ENCODE measurements at places on chromosomes 1 and 21.

DNA sequence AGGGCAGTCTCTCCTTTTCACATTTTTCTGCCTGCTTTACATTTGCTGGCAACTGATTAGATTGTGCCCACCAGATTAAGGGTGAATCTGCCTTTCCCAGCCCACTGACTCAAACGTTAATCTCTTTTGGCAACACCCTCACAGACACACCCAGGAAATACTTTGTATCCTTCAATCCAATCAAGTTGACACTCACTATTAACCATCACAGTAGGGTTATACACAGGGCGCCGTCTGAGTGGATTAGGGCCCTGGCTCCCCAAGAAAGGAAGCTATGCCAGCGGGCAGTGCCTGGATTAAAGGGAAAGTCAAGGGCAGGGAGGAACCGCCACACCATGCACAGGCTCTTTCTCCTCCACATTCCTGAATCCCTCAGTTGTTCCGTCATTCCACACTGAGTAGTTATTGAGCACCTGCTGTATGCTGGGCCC is 56.2 kb downstream of the EVA1C start:
- DNase-seq, result no peak

DNA sequence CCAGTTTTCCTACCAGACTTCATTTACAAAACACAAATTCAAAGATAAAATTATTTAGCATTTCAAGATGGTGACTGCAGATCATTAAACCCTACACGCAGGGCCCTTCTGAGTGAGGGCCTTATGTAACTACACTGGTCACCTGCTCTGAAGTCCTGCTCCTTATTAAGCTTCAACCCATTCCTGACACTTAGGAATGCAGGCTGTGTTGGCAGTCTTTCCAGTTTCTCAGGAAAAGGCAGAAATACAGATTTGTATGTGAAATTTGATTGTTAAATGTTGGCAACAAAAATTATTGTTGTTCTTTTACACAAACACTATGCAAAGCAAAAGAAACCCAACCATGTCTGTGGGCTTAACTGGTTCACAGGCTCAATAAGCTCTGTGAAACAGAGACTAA is 25.8 kb upstream of the BCAS2 start:
- DNase-seq, result no peak

DNA sequence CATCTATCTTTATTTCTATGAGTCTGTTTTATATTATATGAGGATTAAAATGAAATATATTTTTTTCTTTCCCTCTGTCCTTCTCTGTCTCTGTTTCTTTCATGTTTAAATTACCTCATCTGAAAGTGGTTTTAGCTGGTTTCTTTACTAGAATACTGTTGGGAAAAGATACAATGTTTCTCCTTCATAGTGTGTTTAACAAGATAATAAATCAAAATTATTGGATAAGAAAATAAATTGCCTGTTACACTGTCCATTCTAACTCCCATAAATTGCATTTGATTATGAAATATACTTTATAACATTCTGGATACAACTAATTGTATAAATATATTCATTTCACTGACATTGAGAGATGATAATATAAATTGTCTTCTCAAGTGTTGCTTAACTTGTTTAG is 1168.0 kb downstream of the PLA2G4A start:
- DNase-seq, result no peak

DNA sequence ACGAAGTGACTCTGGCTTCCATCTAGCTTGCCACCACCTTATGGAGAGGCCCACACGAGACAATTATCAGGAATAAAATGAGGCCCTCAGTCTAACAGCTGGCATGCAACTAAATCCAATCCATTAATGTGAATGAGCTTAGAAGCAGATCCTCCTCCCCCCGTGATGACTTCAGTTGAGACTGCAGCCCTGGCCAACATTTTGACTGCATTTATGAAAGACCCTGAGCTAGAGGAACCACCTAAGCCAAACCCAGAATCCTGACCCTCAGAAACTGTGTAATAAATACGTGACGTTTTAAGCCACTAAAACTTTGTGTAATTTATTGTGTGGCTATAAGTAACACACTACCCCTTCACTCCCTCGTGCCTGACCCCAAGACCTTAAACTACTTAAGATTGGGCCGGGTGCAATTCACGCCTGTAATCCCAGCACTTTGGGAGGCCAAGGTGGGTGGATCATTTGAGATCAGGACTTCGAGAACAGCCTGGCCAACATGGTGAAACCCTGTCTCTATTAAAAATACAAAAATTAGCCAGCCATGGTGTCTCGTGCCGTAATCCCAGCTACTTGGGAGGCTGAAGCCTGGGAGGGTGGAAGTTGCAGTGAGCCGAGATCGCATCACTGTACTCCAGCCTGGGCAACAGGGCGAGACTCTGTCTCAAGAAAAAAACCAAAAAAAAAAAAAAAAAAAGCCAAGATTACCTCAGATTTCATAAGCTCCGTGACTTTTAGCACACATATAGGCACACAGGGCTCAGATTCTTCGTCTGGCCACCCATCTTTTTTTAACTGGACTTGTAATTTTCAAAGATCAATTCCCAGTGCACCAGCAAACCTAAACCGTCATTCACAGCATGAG is 72.5 kb downstream of the ENAH start:
- no peak for DNase-seq

GRCh38 chr1:93707956-93708355 is 26.3 kb upstream of the BCAR3 start:
- DNase-seq, result no peak

GRCh38 chr1:228691926-228692325 is 43.4 kb upstream of the RHOU start:
- no peak for DNase-seq

GRCh38 chr1:198241553-198241952 is 84.8 kb downstream of the NEK7 start:
- DNase-seq, result no peak

DNA sequence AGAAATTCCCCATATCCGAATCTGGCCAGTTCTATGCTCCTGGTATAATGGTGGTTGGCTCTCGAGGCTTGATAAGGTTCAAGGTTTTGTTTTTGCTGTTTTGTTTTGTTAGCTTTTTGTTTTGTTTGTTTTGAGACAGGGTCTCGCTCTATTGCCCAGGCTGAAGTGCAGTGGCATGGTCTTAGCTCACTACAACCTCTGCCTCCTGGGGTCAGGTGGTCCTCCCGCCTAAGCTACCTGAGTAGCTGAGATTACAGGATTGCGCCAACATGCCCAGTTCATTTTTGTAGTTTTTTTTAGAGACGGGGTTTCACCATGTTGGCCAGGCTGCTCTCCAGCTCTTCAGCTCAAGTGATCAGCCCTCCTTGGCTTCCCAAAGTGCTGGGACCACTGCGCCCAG is 109.1 kb upstream of the ERRFI1 start:
- DNase-seq, result no peak

- DNase-seq, result no peak
These were observed 62.8 kb upstream of the ZBTB40 start for GRCh38 chr1:22388671-22389450.

GRCh38 chr1:10074059-10074851 is 41.5 kb downstream of the UBE4B start:
- DNase-seq, result peak; percentile 30

DNA sequence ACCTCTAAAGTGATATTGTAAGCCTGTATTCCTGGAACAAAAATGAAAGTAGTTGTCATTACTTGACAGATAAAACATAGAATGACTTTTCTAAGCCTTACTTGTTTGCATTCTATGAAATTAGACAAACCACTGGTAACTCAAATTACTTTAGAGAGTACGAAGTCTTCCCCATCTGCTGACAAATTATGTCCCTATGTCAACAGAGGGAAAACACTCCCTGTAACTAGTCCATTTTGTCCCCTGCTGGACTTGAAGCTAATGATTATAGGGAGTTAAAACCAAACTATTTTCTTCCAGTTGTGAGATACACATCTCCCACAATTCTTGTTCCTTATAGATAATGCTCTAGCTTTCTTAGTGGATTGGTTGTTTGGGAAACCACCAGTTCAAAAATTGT is 39.6 kb downstream of the GREM2 start:
- DNase-seq, result no peak

GRCh38 chr1:39833621-39834385 is 45.1 kb upstream of the BMP8B start:
- DNase-seq, result no peak

DNA sequence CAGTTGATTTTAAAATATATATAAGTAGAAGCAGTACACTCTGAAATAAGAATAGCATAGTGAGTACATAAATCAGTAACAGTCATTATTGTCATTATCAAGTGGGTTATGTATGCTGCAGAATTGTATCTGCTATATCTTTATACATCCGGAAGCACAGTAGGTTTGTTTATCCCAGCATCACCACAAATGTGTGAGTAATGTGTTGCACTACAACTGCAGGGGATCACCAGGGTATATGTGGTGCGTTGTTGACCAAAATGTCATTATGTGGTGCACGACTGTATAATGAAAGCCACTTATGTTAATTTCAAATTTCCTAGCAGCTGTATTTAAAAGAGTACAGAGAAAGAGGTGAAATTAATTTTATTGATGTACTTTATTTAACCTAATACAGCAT is 87.7 kb upstream of the GADD45A start:
- no peak for DNase-seq

DNA sequence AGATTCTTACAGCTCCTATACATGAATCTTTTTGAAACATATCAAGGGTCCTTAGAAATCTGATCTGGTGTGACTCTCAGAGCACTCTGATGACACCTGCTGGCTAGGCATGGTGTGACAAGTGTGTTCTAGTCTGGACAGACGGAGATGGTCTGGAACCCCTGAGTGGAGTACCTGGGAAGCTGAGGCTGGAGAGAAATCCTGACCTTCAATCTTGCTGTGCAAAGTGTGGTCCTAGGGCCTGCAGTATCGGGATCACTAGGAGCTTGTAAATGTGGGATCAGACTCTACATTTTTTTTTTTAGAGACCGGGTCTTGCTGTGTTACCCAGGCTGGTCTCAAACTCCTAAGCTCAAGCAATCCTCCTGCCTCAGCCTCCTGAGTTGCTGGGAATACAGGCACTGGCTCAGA is 78.6 kb upstream of the SOD1 start:
- DNase-seq, result peak; percentile 45

- no peak for DNase-seq
These were observed 6.4 kb upstream of the KAZN start for GRCh38 chr1:14592004-14592631.

DNA sequence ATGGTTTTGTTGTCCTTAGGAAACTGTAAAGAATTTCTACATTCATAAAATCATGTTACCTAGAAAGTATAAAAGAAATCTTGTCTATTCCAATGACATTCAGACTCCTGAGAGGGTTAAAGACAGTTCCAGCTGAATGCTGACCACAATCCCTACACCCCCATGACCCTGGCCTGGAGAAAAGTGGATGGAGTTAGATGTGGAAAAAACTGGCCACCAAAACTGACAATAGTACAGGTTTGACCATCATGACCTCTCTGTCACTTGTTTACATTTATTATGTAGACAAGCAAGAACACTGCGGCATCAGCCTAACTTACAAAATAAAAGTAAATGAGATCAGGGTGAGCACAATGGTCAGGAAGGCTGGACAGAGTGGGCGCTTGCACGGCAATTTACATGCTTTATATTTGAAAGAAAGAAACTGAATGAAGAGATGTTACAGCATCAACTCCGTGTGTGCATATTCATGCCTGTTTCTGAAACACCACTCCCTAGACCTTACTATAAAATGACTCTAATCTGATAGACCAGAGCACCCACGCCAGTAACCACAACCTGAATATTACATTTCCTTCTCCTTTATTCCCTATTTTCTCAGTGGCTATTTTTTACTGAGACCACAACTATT is 116.0 kb downstream of the ESRRG start:
- no peak for DNase-seq

- no peak for DNase-seq
These were observed 109.2 kb downstream of the DDX20 start for GRCh38 chr1:111864862-111865261.

- DNase-seq, result no peak
These were observed 75.9 kb upstream of the SAMD13 start for GRCh38 chr1:84225646-84226045.

- DNase-seq, result no peak
These were observed 4.3 kb upstream of the ERICH3 start for GRCh38 chr1:74677926-74678325.

DNA sequence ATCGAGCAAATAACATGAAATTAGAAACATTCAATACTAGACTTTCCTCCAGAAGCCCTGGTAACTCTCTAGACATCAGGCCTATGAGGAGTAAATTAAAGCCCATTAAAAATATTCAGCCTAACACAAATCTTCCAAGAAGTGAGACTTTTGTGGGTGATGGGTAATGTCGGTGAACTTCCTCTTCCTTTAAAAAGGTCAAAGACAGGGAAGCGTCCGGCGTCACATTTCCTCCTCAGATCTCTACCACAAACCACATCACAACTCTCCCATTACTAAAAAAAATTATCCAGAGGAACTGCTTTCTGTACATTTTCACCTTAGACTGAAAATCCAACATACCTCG is 1.4 kb downstream of the EIF4G3 start:
- DNase-seq, result no peak

GRCh38 chr1:99808391-99809115 is 41.6 kb upstream of the AGL start:
- no peak for DNase-seq

- no peak for DNase-seq
These were observed 280.4 kb downstream of the SETD4 start for GRCh38 chr21:35779690-35780570.

DNA sequence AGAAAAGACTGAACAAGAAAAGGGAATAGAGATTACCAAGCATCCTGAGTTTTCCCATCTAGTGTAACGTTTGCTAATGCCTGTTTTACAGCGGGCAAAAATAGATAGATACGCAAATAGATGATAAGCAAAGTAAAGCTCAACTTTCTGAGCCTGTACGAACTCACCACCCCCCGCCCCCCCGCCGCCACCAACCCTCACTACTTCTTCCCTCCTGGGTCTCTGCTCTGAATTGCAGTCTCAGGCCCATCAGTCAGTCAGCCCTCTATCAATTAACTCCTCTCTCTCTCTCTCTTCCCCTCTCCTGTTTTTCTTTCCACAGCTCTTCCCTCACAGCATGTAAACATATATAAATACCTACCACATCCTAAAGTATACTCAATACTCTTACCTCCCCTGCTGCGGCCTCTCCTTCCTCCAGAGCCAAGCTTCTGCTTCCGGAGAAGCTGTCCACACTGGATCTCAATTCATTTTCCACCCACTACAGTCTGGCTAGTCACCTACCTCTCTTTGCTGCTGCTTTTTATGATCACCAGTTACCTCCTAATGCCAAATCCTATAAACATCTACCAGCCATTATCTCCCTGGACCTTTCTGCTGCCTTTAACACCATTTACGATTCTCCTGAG is 64.6 kb downstream of the CAPN2 start:
- DNase-seq, result no peak

DNA sequence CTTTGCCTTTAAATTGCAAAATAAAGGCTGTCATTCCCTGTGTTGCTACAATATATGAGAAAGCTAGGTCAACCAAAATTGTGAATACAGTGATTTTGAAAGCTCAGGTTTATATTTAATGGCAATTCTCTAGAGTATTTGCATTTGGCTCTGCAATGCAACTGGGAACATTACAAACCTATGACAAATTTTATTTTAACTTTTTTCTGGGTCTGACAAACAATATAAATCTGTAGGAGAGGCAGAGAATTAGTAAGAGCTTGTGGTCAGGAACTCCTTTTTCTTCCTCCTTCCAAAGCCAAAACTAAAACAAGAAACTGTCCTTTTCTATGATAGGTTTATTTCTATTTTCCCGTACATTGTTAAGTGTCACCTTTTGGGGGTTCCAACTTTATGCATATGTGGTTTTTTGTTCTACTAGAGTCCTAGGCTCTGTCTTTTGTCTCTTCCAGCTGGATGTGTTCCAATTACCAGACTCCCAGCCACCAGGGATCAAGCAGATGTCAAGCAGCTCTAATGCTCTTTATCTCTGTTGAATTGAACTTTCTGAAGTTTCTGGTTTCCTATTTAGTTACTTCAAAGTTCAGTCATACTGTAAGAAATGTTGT is 106.9 kb downstream of the ASH1L start:
- no peak for DNase-seq

All from stimulated activated CD8-positive, alpha-beta memory T cell treated with anti-CD3 and anti-CD28 coated beads, Interleukin-12 subunit alpha, Interleukin-12 subunit beta, amount 100 ng/mL, for 4 hours (primary cell).